Heart right ventricle (tissue), 16 donors: ENCODE measurements at places on chromosomes 5 and 9. TPM values are rescaled to one million over a fixed set of nuclear protein-coding genes. Genes with fewer than 3 reads are reported as not detected.

DNA sequence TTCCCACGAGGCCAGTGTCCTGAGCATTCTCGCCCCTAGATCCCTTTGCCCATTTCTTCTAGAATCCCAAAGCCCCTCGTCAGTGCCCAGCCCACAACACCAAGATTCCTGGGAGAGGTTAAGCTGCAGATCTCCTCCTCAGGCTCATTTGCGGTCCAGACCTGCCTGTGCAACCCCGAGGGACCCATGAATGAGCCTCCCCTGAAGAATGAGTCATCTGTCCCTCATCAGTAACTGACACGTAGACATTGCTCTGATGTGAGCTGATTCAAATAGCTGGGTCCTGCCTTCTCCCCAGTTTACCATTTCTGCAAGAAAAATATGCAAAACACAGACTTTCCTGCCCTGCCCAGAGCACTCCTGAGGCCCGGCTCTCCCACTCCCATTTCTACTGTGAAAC, 92.8 kb downstream of the ADCY2 start:
- DNase-seq: no peak

GRCh38 chr5:169648725-169649310, 11.7 kb downstream of the DOCK2 start:
- DNase-seq: peak; percentile 23

DNA sequence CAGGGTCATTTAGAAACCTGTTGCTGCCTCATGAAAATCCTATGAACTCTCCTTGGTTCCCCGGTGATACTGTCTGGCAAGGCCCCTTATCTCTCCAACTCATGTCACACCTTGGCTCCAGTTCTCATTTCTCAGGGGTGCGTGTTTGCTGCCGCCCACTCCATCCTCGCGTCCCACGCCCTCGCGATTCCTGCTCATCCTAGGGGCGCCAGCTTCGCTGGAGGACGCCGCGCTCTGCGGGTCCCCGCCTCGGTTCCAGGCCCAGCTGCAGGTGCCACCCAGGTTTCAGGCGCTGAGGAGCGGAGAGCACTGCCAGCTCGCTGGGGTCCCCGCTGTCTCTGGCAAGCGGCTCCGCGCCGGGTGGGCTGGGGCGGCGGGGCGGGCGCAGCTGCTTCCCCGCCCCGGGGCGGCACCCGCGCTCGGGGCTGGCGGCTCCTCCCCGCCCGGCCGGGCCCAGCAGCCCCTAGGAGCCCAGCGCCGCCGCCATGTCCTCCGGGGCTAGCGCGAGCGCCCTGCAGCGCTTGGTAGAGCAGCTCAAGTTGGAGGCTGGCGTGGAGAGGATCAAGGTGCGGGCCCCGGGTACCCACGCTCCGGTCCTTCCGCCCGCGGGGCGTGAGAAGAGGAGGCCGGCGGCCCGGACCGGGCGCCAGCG, at the start of gene GNG10:
Gene GNG10, plus strand, starts transcription at position 456 of the 652 bp plus-strand sequence. Its CDS starts 30 bp downstream, at position 486.
- peak; percentile 73 for DNase-seq

DNA sequence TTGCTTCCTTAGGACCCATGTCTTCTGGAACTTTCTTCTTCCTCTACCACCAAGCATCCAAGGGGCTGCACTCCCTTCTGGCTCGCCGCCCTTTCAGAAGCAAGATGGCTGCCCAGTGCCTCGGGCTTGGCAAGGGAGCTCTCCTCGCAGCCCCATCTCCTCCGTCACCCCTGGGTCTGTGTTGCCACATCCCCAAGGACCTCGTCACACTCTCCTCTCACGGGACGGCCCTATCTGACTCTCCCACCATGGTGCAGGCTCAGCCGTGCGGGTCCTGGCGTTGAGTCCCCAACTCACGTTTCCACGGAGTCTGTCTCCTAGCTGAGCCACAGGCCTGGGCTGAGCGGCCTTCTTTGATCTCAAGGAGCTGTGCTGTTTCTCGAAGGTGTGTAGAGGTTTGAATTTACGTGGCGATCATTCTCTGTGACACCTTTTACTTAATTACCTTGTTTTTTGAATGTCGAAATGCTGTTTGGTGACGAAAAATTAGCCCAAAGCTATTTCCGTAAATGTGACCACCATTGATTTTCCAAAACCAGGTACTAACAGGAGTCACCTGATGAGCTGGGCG, 15.0 kb upstream of the SCGB3A1 start:
- peak; percentile 5 for DNase-seq

DNA sequence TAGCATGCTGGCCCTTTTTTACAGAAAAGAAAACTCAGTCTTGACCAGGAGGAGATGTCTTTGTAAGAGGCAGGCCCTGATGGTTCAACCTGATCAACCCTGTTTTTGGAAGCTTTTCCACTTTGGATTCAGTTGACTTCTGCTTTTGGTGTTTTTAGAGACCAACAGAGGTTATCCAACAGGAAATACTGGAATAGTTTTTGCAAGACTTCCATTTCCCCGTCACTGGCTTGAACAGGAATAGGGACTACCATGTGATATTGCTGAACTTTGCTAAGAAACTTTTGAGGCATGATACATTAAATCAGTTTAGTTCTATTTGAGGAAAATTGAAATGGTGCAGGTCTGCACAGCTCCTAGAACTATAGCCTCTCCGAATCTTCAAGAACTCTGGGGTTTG, 17.1 kb upstream of the DAB2 start:
- DNase-seq: no peak

GRCh38 chr5:135997673-135998335, 31.0 kb upstream of the TGFBI start:
- DNase-seq: no peak

DNA sequence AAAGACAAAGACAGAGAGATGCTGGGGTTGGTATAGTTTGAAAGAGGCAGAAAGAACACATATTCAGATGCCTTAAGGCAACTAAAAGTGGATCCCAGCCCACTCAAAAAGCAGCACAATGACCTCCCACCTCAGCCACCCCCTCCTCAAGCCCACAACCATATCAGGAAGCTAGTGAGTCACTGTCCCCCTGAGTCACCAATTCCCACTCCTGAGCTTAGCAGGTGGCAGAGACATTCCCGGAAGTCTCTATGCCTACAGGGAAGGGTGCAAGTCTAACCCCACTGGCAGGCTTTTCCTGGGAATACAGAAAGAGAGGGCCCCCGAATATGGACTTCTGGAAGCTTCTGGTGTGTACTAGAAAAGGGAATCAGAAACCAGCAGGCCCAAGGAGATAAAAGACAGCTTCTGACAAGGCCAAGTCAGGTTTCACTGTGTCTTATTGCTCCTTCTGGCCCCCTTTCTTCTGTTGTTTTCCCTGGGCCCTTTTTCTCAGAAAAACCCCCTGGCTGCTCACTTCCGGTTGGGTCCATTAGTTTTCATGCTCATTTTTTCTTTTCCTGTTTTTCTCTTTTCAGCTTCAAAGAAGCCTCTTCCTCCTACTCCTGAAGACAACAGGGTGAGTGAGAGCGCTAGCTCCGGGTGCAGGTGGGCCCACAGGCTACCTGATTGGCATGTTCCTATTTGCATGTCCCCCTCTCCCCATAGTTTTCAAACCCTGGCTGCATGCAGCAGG, 36.8 kb downstream of the ITK start:
- no peak for DNase-seq

- DNase-seq: no peak
These were observed 730.4 kb upstream of the MEF2C start for GRCh38 chr5:89613222-89613956.

- DNase-seq: no peak
These were observed 254.1 kb downstream of the CDH18 start for GRCh38 chr5:19733612-19734495.

GRCh38 chr9:92294297-92294676, 790 bp upstream of the IARS1 start:
- no peak for DNase-seq

FOXD4L6 gene
- total RNA-seq: not detected

PCDHGA7 gene
- 9.2 TPM for total RNA-seq

SPINK6 gene
- total RNA-seq: not detected

BTF3 gene
- total RNA-seq: 410 TPM

PKD2L2 gene
- 1.6 TPM for total RNA-seq

SGCD gene
- total RNA-seq: 122 TPM

MAMDC2 gene
- 4.7 TPM for total RNA-seq
